ENCODE measurements at places on chromosomes 7 and 10.

- no peak for DNase-seq
Measured at GRCh38 chr7:116340943-116341907, 130.9 kb downstream of the TES start.

GRCh38 chr7:23273141-23273599, 26.0 kb upstream of the MALSU1 start:
- DNase-seq: no peak

DNA sequence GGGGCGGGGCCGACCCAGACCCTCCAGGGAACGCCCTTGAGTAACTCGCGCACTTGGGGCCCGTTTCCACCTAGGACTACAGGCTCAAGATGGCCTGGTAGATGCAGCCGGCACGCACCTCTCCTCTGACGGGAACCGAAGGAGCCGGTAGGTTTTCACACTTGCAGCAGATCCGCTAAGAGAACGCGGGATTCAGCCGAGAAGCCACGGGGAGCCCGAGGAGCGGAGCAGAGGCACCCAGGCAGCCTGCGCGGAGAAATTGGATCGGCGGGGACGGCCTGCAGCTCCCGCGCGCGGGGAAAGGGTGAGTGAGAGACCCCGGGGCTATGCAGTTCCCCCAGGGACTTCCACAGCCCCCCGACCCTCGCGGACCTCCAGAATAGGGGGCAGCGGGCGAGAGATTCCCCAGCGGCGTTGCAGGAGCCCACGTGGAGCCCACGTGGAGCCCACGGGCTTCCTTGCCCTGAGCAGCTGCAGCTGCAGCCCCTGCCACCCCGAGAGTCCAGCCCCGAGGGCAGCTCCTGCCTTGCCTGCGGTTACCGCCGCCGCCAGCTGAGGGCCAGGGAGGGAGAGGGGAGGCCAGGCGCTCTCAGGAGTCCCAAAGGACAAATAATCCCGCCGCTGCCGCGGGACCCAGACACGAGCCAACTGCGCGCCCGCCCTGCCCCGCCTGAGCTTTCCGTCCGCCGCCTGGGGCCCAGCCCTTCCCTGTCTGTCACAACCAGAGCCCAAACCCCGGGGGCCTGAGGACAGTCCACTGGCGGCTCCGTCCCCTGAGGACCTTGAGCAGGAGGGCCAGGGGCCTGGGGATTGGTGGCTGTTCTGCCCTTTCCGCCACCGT, 13.1 kb downstream of the IFT22 start:
- DNase-seq: peak; percentile 48

DNA sequence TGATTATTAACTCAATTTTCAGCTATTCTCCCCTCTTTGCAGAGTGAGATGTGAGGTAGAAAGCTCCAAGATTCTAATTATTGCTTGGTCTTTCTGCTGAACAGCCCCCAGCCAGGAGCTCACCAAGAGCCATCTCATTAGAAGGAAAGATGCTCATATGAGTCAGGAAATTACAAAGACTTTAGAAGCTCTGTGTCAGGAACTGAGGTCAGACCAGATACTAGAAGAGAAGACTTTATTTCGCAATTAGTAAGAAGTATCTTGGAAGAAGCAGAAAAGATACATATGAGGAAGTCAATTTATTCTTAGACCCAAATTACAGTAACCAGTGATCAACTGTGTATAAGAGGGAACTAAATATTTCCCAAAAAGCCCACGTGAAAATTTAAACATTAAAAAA, 626.9 kb downstream of the ZWINT start:
- no peak for DNase-seq

- no peak for DNase-seq
Measured at GRCh38 chr10:102444851-102445250, 6.5 kb downstream of the C10orf95 start.

- no peak for DNase-seq
Measured at GRCh38 chr7:104444017-104444416, 115.6 kb downstream of the LHFPL3 start.

- no peak for DNase-seq
Measured at GRCh38 chr7:90453259-90453891, 16.1 kb upstream of the PTTG1IP2 start.

- no peak for DNase-seq
Measured at GRCh38 chr10:96287392-96288105, 16.2 kb upstream of the BLNK start.

GRCh38 chr7:82247814-82248433, 195.7 kb downstream of the CACNA2D1 start:
- no peak for DNase-seq

GRCh38 chr7:91657483-91658071, 222.9 kb downstream of the MTERF1 start:
- no peak for DNase-seq

- DNase-seq: no peak
Measured at GRCh38 chr7:101186844-101187428, 6.8 kb upstream of the NAT16 start.

- no peak for DNase-seq
Measured at GRCh38 chr10:35056133-35056532, 34.0 kb downstream of the CUL2 start.

DNA sequence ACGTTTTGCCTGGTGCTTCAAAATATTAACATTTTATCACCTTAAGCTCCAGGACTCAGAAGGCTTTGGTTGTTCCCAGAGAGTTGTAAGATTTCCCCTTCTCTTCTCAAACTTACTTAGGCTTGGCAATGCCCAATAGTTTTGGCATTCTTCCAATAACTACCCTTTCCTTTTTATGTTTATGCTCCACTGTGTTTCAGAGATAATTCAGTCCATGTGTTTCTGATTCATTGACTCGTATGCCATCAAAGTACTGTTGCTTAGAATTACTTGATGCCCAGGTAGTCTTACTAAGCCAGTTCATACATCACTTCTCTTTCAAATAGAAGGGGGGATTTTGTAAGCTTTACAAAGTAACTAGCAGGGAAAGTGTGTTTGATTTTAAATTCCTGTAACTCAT, 66.6 kb downstream of the AGMO start:
- no peak for DNase-seq

- no peak for DNase-seq
Measured at GRCh38 chr10:132855889-132856288, 69.9 kb upstream of the NKX6-2 start.

DNA sequence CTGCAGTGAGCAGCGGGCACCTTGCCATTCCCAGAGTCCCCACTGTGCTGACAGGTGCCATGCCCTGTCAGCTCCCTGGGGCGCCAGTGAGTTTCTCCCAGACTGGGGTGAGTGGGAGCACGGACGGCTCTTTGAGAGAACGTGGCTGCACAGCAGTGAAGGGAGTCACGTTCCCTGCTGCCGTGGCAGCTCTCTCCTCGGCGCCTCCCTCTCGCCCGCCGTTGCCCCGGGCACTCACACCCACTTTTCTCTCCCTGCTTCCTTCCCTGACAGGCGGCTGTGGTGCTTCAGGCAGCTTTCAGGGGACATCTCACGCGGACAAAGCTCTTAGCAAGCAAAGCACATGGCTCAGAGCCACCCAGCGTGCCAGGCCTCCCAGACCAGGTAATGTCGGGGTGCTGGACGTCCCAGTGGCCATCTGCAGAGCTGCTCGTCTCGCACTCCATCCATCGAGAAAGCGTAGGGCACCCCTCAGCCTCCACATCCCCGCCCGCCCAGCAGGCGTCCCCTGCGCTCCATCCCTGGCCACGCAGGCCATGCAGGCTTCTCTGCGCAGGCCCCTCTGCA, 27.1 kb upstream of the TTYH3 start:
- DNase-seq: no peak

- no peak for DNase-seq
Measured at GRCh38 chr7:141359262-141359661, 191.9 kb upstream of the AGK start.

DNA sequence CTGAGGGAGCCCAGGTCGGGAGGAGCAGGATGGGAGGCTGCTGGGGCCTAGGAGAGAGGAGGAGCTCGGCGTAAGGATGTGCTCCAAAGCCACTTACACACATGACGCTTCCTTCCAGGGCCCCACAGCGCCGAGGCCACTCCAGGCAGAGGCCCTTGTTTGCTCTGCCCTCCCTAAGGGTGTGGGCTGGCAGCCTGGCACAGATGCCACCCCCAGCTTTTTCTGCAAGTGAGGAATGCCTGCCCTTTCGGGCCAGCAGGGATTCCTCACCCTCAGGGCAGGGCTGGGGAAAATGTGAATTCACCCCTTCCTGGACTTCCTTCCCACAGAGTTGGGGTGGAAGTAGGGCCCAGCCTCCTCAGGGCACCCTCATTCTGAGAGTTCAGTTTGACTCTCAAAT, 5.6 kb upstream of the AQP1 start:
- no peak for DNase-seq

DNA sequence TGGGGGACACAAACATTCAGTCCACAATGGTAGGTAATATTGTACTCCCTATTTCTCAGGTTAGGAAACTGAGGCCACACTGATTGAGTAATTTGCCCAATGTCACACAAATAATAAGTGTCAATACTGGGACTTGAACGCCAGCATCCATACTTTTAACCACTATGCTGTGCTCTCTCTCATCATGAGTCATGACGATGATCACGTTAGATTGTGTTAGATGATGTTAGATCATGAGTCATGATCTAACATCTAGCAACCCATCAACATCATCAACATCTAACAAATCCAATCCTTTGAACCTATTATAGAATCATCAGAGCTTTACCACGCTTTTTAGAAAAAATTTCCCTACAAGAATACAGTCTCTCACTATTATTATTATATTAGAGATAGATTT, 28.1 kb upstream of the HERPUD2 start:
- no peak for DNase-seq
